Muscle of leg (tissue), 16 donors: ENCODE measurements at places on chromosomes 3 and 15. TPM values are rescaled to one million over a fixed set of nuclear protein-coding genes. Genes with fewer than 3 reads are reported as not detected.

DNA sequence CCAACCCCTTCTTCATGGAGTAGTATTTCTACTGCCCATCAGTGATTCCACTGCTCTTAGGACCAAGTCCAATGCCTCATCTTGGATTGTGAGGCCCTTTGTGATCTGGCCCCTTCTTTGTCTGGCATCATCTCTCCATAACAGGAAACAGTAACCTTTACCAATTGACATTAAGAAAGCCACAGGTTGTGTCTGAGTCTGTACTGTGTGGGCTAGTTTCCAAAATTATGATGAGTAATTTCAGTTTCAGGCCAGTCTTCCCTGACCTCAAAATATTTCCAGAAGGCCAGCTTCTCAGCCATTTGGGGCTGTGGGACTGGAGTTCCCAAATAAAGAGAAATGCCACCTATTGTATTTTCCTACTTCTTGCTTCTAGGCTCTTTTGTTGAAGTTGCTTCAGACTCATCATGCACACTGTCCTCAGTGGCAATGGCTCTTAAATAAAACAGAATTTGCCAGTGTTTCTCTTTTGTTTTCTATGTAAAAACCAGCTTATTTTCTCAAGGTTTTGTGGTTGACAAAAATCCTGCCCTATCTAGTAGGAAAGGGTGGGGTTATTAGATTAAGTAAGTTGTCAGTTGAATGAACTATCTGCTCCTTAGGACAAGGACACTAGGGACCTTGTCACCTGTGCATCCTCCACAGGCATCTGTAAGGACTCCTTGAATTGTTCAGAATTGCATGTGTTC lies 47.0 kb upstream of the ACKR4 start:
- no peak for DNase-seq

LSMEM2 gene
- 28.9 TPM for polyA plus RNA-seq

DNA sequence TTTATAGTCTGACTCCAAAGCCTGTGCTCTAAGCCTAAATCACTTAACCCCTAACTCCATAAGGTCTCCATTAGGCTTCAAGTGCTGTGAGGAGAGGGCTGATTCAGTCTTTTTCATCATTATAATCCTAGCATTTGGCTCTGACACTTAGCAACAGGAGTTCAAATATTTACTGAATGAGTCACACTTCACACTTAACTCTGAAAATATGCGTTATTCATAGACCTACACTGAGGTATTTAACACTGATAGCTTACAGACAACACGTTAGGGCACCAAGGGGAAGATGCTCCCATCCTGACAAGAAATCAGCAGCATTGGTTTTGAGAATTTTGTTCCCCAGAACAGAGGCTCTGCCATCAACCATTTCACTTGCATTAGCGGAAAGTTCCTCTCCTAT lies 53.5 kb downstream of the MSL2 start:
- DNase-seq = peak; percentile 18

- no peak for DNase-seq
Measured at GRCh38 chr3:160128056-160128455, 97.2 kb upstream of the C3orf80 start.

RBP2 gene
- polyA plus RNA-seq = 22.3 TPM

GRCh38 chr15:96052572-96053030 lies 277.9 kb upstream of the NR2F2 start:
- DNase-seq = no peak

DNA sequence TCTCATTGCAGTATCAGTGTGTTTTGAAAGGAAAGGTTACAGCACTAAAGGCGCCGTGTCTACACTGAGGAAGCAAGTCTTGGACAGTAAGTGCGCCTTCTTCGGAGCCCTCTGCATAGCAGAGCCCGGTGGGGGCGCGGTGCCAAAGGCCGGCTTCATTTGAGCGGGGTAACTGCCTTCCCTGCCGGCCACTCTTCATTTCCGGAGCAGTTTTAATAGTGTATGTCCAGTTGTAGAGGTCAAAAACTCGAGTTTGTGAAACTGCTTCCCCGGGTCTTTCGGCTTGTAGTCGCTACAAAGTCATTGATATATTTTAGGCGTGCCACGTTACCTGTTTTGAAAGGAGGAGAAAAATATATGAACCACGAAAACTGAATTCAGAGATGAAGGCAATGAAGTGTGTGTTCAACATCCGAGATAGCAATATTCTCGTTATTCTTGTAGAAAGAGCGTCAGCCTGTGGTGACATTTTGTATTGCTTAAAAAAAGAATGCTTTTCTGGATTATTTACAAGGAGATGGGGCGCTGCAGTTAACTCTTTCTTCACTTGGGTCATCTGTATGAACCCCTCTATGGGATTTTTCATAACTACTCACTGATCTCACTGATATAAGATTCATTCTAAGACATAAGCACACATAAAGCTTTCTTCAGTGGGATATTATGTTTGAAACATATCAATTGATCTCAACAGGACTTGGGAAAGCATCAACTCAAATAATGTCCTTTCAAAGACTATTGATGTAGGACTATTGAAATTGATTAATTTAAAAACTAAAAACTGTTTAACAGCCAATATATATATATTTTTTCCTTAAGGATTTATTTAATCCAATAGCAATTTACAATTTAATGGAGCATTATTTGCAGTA lies 3.0 kb downstream of the ALCAM start:
- peak; percentile 77 for DNase-seq

GRCh38 chr3:15659254-15659975 lies 57.9 kb downstream of the BTD start:
- no peak for DNase-seq

DNA sequence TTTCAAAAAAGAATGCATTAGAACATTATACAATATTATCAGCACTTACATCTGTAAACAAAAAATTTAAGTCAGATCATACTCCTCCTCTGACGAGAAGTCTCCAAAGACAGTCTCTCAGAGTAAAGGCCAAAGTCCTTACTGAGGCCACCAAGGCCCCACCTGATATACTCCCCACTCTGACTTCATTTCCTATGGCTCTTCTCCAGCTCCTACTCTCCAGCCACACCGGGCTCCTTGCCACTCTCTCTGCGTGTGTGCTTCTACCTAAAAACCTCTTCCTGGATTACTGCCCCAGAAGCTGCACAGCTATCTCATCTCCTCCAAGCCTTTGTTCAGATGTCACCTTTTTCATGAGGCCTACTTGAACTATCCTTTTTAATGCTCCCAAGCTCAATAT lies 5.0 kb downstream of the DCP1A start:
- DNase-seq = no peak

DNA sequence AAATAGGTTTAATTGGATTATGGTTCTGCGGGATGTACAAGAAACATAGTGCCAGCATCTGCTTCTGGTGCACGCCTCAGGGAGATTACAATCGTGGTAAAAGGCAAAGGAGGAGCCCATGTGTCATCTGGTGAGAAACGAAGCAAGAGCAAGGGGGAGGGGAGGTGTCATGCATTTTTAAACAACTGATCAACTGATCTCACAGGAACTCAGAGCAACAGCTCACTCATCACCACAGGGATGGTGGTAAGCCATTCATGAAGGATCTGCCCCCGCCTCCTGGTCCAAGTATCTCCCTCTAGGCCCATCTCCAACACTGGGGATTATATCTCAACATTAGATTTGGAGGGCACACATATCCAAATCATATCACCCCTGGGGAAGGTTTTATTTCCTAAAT lies 42.1 kb upstream of the FGF7 start:
- no peak for DNase-seq

KNG1 gene
- not detected for polyA plus RNA-seq

DNA sequence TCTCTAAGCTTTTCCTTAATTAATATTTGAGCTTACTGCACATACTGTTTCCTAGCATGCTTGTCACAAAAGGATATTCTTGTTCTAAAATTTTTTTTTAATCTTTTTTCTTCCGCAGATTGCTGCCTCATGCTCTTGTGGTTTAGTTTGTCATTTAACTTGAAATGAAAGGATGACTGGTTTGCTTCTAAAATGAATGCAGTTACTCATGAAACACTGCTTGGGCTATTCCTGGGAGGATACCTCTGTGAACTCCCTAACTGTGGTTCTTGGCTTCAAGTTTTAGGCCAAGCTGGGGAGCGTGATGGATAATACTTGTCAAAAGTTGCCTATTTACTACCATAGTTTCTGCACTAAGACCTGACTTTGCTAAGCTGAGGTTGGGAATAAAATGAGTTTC lies 64.0 kb downstream of the USP13 start:
- DNase-seq = no peak

- DNase-seq = no peak
Measured at GRCh38 chr3:192825657-192826200, 91.9 kb downstream of the MB21D2 start.

GP5 gene
- 0.23 TPM for polyA plus RNA-seq

- peak; percentile 58 for DNase-seq
Measured at GRCh38 chr3:140206196-140207040, 271.4 kb downstream of the CLSTN2 start.

- DNase-seq = no peak
Measured at GRCh38 chr3:188802645-188803044, 369.1 kb upstream of the TPRG1 start.

GRCh38 chr3:118927449-118927848 lies 107.2 kb downstream of the IGSF11 start:
- no peak for DNase-seq

DNA sequence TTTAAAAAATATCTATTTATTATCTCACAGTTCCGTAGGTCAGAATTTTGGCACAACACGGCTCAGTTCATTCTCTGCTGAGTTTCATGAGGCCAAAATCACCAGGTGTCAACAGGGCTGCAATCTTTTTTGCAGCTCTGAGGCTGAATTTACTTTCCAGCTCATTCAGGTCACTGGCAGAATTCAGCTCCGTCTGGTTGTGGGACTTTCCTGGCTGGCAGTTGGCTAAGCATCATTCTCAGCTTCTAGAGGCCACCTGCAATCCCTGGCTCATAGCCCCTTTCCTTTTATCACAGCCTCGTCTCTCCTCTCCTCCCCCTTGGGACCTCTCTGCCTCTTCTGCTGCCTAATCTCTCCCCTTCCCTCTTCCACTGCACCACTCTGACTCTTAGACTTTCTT lies 174.0 kb upstream of the WNT5A start:
- peak; percentile 84 for DNase-seq

DNA sequence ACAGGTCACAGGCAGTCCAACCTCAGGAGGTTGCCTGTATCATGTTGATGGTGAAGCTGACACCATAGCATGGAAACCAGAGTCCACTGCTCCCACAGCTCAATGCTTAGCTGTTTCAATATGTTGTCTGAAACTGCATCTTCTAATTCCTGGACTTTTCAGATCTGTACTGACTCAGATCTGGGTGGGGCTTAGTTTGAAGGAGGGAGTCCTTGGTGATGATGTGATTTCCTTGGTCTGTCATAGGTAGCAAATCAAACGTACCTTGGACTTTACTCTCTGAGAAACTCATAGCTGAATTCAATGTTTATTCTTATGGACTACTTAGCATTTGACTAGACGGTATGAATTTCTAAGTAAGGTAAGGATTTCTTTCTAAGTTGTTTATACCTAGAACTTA lies at the start of gene HHLA2:
Gene HHLA2 (plus strand): TSS at position 310 of the 400 bp plus-strand sequence. CDS start 55,266 bp downstream, outside the sequence.
- no peak for DNase-seq

C3orf85 gene
- polyA plus RNA-seq = not detected

DNA sequence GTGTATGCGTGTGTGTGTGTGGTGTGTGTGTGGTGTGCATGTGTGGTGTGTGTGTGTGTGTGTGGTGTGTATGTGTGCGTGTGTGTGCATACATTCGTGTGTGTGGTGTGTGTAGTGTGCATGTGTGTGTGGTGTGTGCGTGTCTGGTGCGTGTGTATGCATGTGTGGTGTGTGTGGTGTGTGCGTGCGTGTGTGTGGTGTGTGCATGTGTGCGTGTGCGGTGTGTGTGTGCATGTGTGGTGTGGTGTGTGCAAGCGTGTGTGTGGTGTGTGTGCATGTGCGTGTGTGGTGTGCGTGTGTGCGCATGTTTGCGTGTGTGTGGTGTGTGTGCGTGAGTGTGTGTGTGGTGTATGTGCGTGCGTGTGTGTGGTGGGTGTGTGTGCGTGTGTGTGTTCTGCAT lies 210.4 kb downstream of the LRTM1 start:
- DNase-seq = no peak

DNA sequence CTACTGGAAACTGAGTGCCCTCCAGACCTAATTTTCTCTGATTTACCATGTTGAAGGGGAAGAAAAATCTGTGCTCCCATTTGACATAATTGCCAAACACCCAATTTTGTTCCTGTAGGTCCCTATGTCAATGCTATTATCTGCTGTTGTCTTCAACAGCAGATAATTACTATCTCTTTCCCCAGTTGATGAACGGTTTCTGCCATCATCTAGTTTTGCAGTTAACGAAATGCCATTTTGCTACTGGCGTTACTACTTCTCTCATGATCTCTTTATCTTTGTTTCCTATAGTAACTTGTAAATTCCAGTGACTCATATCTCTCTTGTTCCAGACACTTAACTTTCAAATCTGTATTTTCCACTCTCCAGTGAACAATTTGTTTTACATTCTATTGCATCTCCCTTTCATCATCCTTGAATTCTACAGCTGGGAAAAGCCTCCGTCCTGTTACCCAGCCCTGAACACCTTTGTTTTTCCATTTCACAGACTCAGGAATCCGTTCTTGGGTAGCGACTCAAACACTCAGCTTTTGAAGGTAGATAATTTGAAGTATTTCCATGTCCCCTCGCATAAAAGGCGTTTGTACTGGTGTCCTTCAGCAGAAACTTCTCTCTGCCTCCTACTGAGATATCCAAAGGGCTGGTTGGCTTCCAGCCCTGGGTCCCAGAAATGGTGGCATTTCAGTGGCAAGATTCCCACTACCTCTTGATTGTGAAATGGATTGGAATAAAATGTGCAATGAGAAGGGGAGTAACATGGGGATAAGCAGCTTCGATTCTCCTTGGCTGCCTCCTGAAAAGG lies 111.7 kb downstream of the FOXB1 start:
- DNase-seq = no peak

GRCh38 chr15:91947683-91948608 lies 94.4 kb downstream of the SLCO3A1 start:
- no peak for DNase-seq

DNA sequence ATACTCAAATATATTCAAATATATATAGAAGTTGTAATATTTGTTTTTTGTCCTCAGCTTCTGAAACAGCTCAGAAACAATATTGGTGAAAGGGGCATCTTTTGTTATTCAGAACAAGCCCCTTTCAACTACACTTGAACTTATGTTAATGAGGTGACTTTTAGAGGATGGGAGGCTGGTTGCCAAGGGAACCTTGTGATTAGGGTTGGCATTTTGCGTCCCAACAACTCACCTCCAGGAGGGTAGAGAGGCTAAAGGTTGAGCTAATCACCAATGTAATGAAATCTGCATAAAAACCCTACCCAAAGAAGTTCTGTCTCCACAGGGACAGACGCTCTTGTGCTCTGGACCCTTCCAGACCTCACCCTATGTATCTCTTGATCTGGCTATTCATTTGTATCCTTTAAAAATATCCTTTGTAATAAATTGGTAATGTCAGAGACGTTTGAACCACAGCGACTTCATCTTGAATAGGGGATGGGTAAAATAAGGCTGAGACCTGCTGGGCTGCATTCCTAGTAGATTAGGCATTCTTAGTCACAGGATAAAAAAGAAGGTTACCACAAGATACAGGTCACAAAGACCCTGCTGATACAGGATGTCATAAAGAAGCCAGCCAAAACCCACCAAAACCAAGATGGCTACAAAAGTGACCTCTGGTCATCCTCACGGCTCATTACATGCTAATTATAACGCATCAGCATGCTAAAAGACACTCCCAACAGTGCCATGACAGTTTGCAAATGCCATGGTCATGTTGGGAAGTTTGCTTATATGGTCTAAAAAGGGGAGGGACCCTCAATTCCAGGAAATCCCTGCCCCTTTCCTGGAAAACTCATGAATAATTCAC lies 111.1 kb downstream of the FMN1 start:
- no peak for DNase-seq

SYNM gene
- polyA plus RNA-seq = 62.3 TPM
